ENCODE measurements at places on chromosomes 4 and X.
A peak's percentile ranks its signal among the peaks of the same experiment; 100 is the strongest.

- DNase-seq = no peak
Observed at GRCh38 chrX:353566-354535, 32.9 kb downstream of the PPP2R3B start.

GRCh38 chr4:185357211-185357610 is 38.5 kb downstream of the LRP2BP start:
- no peak for DNase-seq

- DNase-seq = no peak
Observed at GRCh38 chr4:20376070-20376469, 124.4 kb downstream of the SLIT2 start.

- no peak for DNase-seq
Observed at GRCh38 chrX:130543603-130544325, 142.0 kb downstream of the RBMX2 start.

- no peak for DNase-seq
Observed at GRCh38 chr4:38161208-38162113, 201.3 kb downstream of the PTTG2 start.

DNA sequence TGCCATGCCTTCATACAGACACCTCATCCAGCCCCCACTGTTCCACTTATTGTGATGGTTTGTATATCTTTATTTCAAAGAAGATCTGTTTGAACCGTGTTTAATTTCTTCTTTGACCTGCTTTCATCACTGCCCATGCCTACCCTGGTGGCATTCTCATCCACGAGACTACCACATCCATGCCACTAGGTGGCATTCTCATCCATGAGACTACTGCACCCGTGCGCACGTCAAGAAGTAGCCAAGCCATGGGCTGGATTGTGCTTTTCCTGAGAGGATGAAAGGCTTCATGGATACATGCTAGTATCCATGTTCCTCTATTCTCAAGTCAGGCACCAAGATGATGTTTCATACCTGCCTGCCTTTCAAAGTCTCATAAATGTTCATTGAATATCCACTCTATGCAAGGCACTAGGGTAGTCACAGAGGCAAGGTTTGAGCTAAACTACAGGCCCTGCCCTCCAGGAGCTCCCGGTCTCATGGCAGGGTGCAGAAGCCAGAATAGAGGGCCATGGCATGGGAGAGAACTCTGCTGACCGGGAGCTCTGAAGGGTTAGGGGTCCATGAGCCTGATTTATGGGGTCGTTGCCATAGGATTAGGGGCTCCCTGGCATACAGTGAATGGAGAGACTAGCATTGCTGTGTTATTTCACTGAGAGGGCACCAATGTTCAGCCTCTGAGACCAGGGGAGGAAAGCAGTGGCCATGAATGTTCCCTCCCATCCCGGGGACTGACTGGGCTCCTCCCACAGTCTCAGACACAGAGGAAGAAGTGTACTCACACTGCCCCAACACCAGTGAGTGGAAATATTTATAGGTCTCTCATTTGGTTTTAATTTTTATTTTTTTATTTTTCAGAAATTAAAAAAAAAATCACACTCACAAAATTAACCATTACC is 24.8 kb upstream of the EOLA2 start:
- DNase-seq = peak; percentile 3

DNA sequence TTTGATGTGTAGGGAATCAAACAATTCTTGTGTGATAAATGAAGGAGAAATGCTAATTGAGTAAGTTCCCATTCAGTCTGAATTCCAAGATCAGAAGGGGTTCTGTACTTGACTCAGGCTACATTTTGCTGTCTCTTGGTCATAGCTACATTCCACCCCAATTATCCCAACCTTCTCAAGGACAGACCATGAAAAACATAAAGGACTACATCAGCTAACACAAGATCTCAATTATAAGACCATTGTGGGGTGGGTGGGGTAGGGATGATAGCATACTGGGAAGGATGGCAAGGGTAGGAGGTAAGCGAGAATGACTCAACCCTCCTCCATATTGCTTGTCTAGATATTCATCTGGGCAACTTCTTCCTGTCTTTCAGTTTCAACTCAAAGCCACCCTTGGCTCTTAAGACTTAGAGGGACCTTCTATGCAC is 87.4 kb upstream of the ETNPPL start:
- no peak for DNase-seq

- DNase-seq = no peak
Observed at GRCh38 chr4:76430519-76431388, 4.3 kb upstream of the SHROOM3 start.

- DNase-seq = no peak
Observed at GRCh38 chr4:138773321-138773720, 242.3 kb upstream of the NOCT start.

- no peak for DNase-seq
Observed at GRCh38 chrX:7446815-7447214, 298.9 kb upstream of the PUDP start.

DNA sequence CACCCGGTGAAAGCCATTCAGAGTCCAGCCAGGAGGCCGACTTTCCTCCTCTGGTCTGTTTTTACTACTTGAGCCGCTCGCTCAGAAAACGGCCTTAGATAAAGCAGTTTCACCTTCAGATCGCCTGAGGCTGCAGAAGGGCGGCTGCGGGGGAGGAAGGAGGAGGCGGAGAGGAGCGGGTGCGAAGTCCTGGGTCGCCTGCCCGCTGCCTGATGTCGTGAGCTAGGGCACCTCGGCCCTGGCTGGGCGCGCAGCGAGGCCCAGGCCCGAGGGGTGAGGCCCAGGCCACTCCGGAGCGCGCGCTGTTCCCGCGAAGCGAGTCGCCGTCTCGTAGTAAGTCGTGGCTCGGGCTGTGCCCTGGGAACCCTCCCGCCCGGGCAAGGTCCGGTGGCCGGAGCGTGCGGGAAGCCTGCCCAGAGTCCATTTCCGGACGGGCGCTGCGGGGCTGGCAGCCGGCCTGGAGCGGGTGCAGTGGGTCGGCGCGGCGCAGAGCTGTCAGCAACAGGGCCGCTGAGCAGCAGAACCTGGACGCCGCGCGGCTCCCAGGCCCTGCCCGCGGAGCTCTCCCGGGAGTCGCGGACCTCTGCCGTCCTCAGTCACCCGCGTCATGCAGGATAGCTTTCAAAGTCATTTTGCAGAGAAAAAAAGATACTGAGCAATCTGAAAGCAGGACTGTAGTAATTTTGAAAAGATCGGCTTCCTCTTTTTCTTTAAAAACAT is 18.6 kb downstream of the TRIM2 start:
- DNase-seq = no peak

DNA sequence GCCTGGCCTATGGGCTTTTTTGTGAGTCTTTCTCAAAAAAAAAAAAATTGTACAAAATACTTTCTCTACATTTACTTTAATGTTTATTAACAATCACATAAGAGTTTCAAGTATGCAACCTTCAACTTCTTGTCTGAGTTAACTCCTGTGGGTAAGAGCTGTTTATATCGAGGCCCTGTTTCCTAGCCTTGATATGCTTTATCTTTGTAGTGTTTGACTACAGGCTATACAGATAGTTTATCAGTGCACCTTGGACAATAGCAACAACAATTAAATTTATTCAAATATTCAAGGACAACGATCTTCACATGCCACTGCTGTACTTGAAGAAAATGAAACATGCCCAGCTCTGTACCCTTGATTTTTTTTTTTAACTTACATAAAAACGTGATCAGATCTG is 178.4 kb downstream of the ARHGAP10 start:
- DNase-seq = no peak

- DNase-seq = no peak
Observed at GRCh38 chr4:153532636-153533035, 66.5 kb downstream of the TMEM131L start.

DNA sequence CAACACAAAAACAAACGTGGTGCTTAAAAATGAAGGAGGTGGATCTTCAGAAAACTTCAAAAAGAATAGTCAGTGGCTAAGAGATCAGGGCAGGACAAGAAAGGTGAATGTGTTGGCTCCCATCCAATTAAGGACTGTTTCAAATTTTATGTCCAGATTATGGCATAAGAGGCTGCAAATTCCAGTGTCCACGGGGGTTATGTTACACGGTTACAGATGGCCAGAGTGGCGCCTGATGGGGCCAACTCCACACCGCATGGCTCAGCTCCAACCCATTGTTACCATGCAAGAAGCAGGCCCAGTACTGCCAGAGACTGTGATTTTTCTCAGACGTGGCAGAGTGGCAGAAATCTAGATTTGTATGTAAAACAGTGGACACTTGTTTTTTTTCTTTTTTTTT is 168.4 kb upstream of the TENM3 start:
- DNase-seq = no peak

DNA sequence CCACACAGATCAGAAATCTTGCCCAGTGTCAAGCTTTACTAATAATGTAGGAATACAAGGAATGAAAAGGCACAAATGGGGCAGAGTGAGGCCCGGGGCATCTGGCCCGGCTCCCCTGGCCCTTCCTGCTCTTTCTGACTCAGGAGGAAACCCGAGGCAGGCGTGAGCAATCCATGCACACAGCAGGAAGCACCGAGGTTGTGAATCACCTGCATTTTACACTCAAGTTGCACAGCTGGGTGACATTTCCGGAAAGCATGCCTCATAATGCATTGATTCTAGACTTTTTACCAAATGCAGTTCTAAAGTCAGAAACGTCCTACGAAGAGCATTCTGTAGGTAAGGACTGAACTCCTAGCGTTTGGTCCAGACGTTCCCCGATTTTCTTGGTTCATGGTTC is 38.9 kb downstream of the PRIMPOL start:
- no peak for DNase-seq

DNA sequence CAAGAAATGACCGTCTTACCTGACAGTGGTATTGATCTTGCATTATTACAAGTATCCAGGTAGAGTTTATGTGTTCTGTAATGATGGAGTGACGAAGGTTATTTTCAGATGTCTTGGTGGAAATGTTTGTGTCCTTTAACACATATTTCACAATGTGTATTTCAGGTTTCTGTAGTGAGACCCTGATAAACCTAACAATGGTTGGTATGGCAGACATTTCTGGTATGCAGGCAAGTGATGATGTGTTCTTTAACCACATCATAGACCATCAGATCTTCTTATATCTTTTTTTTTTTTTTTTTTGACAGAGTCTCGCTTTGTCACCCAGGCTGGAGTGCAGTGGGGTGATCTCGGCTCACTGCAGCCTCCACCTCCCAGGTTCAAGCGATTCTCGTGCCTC is 14.6 kb upstream of the ATXN3L start:
- DNase-seq = no peak

DNA sequence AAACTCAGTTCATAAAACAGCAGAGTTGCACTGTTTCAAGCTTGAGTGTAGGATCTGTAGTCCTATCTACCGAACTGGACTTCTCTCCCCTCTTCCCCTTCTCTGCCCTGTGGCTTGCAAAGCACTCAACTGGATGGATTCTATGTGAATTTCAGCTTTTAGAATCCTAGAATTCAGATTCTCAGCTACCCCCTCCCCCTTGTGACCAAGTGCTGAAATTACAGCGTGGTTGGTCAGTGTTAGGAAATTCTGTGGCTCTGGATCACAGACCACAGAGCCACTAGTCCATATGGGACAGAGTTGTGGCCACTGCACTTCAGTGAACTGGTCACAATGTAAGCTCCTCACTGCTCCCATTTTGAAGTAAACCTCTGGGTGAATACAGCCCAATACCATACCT is 64.6 kb upstream of the TRPC5 start:
- no peak for DNase-seq

- no peak for DNase-seq
Observed at GRCh38 chrX:115561605-115562479, 868 bp downstream of the PLS3 start.

All from NCI-H1048 (cell line).